ENCODE measurements at places on chromosomes 5 and 9. TPM values are rescaled to one million over a fixed set of nuclear protein-coding genes. Genes with fewer than 3 reads are reported as not detected.

COL27A1 gene
- 1.9 TPM for total RNA-seq

ANXA2R gene
- 0.48 TPM for total RNA-seq

DCTN4 gene
- 39.9 TPM for total RNA-seq

SLC36A2 gene
- not detected for total RNA-seq

PCA3 gene
- total RNA-seq = not detected

FAM81B gene
- not detected for total RNA-seq

IFNA13 gene
- not detected for total RNA-seq

CNTRL gene
- total RNA-seq = 2.4 TPM

LCN1 gene
- not detected for total RNA-seq

ANKRD55 gene
- not detected for total RNA-seq

SPINK1 gene
- 3.6 TPM for total RNA-seq

MVB12B gene
- 1.7 TPM for total RNA-seq

SMIM27 gene
- 2.2 TPM for total RNA-seq

FRMD3 gene
- total RNA-seq = 0.43 TPM

ANGPTL2 gene
- total RNA-seq = under 0.01 TPM

CORO2A gene
- 17.1 TPM for total RNA-seq

HMMR gene
- total RNA-seq = 3.6 TPM

BAAT gene
- 0.24 TPM for total RNA-seq

CCDC183 gene
- total RNA-seq = not detected

PDE8B gene
- total RNA-seq = not detected

CWC27 gene
- total RNA-seq = 12.3 TPM

NUTM2G gene
- total RNA-seq = not detected

NR6A1 gene
- 4.6 TPM for total RNA-seq

CLTA gene
- 353 TPM for total RNA-seq

PDE6A gene
- total RNA-seq = under 0.01 TPM

FXN gene
- 1.7 TPM for total RNA-seq

OMD gene
- total RNA-seq = not detected

MED7 gene
- 6.0 TPM for total RNA-seq

CD14 gene
- 1.4 TPM for total RNA-seq

RMRP gene
- total RNA-seq = 24,624 TPM

MPDZ gene
- total RNA-seq = 13.7 TPM

Data from tracheal epithelial cell (primary cell).